ENCODE measurements at places on chromosomes 6 and 20.

- no peak for DNase-seq
Measured at GRCh38 chr6:10759312-10759839, 11.8 kb downstream of the TMEM14B start.

GRCh38 chr6:14863902-14864850 lies 381.7 kb upstream of the JARID2 start:
- DNase-seq: no peak

- peak; percentile 50 for DNase-seq
Measured at GRCh38 chr6:45812922-45813321, 202.7 kb downstream of the CLIC5 start.

- DNase-seq: no peak
Measured at GRCh38 chr20:4081421-4081820, 66.1 kb upstream of the RNF24 start.

DNA sequence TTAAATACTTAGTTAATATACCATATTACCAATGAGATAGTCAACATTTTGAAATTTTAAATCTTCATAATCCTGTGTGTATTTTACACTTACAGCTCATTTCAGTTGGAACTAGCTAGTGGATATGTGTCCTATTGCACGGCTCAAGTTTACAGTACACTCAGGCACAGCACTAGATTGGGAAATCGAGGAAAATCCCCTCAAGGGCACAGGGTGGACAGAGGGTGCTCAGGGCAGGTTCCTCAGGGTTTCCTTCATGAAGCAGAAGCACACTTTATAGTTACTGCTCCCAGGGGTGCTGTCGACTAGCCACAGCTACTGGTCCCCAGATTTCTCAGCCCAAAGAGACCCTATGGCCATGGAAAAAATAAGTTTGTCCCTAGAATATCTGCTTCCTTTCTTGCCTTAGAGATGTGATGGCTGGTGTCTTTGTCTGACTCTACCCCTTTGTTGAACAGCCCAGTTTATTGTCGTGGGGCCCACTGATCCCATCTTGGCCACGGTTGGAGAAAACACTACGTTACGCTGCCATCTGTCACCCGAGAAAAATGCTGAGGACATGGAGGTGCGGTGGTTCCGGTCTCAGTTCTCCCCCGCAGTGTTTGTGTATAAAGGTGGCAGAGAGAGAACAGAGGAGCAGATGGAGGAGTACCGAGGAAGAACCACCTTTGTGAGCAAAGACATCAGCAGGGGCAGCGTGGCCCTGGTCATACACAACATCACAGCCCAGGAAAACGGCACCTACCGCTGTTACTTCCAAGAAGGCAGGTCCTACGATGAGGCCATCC lies 1.5 kb downstream of the BTN2A1 start:
- DNase-seq: no peak

DNA sequence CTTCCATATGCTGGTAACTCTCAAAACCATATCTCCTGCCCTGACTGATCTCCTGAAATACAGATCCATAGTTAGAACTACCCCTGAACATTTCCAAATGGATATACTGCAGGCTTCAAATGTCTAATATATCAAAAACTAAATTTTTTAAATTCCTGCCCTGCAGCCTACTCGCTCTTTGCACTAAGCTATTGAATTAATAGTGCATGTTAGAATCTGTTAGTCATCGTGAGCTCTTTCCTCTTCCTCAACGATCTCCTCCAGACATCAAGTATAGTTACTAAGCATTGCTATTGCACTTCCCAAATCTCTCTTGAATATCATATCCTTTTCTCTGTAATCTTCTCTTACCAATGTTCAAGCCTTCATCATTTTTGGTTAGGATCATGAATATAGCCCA lies 26.0 kb upstream of the RSPO3 start:
- DNase-seq: no peak

- peak; percentile 88 for DNase-seq
Measured at GRCh38 chr6:30490026-30490876, 942 bp downstream of the HLA-E start.

GRCh38 chr6:52598123-52598823 lies 21.4 kb upstream of the TRAM2 start:
- peak; percentile 88 for DNase-seq

GRCh38 chr6:50851049-50851845 lies 32.6 kb downstream of the TFAP2B start:
- DNase-seq: no peak

GRCh38 chr6:137724495-137725211 lies 142.4 kb upstream of the TNFAIP3 start:
- no peak for DNase-seq

DNA sequence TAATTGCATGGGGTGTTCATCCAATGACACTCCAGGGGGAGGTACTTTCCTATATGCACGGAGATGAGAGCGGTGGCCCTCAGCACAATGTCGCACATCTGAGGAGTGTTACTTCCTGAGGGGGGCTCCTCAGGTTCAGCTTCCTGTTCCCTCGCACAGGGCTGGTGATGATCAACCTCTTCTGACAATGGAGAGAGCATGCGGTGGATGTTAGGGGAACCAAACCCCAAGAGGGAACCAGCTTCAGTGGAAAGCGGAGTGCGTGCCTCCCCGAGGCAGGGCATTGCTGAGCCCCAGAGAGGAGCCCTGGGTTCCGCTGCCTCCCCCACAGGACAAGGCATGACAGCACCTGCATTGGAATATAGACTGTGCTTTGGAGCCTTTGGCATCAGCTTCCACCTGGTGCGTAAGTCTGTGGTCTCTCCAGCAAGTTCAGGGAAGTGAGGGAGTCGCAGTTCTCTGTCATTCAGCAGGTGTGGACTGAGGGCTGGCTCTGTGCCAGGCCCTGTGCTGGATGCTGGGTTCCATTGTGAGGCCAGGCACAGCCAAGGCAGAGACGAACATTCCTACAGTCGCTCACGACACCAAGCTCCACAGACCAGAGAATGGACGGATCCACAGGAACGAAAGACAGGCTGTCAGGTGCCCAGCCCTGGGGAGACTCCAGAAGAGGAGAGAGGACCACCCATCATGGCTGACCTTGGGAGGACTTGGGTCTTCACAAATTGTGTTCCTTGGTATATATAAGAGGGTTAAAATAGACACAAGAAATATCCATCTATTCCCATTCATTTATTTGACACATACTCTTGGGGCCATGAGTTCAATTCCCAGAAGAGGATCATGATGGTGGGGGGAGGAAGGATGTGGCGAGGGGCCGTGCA lies 3.9 kb upstream of the ZNF831 start:
- DNase-seq: peak; percentile 66

DNA sequence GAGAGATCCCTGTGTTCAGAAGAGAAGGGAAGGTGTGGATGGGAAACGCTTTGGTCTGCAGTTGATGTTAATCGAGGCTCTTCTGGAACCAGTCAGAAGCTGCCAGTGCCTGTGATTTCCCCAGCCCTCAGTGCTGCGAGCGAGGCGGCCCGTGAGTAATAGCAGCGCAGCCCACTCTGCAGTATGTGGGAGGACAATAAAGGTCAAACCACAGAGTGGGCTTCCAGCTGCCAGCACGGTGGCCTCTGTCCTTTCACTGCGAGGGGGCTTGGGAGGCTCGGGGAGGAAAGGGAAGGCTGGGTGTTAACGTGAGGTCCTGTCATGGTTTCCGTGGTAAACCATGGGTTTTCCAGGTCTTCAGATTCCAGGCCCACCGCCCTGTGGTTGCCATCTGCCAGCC lies 32.3 kb upstream of the TAGAP start:
- DNase-seq: no peak

DNA sequence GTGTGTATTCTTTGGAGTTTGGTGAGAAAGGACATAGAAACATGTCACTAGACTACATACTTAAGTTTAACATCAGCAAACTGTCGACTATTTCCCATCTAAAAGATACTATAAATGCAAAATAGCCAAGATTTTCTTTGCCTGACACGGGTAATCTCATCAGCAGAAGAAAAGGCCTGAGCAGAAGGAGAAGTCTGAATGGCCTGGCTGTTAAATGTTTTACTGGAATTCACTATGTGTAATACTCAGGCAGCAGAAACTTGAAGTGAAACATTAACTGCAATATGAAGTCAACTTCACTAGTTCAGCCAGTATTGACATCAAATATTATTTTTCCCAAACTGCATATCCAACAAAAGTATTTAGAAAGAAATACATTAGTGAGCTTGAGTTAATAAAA lies 6.4 kb upstream of the DSE start:
- no peak for DNase-seq

GRCh38 chr20:45971425-45971674 lies 653 bp downstream of the ZNF335 start:
- no peak for DNase-seq

DNA sequence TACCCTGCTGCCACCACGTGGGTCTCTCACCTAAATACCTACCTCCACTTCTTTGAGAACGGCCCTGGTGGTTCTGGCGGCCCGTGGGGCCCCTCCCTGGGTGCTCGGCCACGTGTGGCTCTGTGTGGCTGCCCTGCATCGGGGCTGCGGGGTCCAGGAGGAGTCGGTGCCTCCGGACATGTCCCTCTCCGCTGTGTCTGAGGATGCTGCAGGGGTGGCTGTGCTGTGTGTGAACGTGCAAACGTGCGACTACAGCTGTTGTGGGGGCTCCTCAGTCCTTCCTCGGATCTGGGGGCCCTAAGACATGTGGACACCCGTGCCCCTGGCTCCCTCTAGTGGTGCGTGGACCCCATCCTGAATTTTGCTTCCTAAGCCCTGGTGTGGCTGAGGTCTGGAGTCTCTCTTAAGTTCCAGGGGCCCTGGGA lies 691.8 kb downstream of the QKI start:
- DNase-seq: peak; percentile 27

- DNase-seq: no peak
Measured at GRCh38 chr6:85865420-85866369, 223.0 kb upstream of the SYNCRIP start.

GRCh38 chr6:161228921-161229591 lies 44.8 kb downstream of the AGPAT4 start:
- DNase-seq: no peak

- no peak for DNase-seq
Measured at GRCh38 chr6:154166140-154166539, 127.1 kb downstream of the OPRM1 start.

- peak; percentile 94 for DNase-seq
Measured at GRCh38 chr6:43247114-43247999, 4.1 kb downstream of the TTBK1 start.

GRCh38 chr20:23666698-23667097 lies 22.1 kb downstream of the CST4 start:
- DNase-seq: no peak

DNA sequence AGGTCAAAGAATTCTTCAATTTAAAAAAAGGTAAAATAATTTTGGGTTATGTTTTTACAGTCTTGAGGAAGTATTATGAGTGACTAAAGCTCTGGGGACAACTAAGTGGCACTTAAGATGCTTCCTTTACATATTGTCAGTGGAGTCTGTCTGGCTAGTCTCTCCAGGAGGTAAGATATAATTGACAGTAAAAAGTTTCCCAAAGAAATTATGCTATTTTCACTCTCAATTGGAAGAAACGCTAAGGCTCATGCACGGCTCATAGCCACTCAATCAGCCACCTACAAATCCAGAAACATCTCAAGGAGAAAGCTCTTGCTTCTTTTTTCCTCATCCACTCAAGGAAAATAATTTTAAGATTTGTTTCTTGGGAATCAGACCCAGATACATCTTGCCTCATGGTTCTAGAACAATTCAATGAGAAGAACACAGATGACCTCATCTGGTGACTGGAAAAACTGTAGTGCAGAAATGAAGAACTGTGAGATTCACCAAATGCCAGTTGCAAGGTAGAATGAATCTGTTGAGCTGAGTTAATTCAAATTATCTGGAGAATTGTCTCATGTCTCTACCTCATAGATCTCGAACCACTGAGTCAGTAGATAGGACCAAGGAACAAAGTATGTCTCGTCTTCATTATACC lies 252.9 kb downstream of the TPBG start:
- no peak for DNase-seq

- DNase-seq: no peak
Measured at GRCh38 chr6:93139408-93140081, 279.8 kb downstream of the EPHA7 start.
